CD4-positive, alpha-beta T cell treated with Interleukin-4 for 1 hour (primary cell): ENCODE measurements at places on chromosomes 11 and 22.

GRCh38 chr11:61533401-61533800, 24.9 kb downstream of the LRRC10B start:
- no peak for DNase-seq

DNA sequence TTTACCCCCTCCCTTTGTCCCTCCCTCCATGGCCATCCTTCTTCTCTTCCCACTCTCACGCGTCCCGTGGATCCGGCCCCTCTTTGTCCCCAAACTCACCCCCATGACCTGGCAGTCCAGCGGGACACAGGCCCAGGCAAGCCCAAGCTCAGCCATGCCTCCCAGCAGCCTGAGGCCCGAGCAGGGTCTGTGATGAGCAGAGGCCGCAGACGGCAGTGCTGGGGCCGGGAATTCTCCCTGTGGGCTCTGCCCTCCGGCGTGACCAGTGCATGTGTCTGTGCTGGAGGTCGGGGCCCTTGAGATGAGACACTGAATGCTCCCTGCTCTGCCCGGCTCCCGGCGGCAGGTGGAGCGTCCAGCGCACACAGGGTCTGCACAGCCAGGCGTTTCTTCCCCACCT, 237.9 kb downstream of the BRD1 start:
- DNase-seq, result no peak

DNA sequence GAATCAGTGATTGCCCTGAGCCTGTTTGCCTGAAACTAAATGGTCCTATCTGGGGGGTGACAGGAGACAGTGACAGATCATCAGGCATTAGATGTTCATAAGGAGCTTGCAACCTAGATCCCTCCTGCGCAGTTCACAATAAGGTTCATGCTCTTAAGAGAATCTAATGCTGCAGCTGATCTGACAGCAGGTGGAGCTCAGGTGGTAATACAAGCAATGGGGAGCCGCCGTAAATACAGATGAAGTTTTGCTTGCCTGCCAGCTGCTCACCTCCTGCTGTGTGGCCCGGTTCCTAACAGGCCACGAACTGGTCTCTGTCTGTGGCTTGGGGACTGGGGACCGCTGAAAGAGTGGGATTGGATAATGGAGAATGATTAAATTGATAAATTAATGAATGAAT, 14.0 kb downstream of the NOX4 start:
- DNase-seq, result no peak

- DNase-seq, result no peak
Observed at GRCh38 chr22:20963201-20964052, 3.6 kb upstream of the AIFM3 start.

GRCh38 chr11:11435635-11436034, 82.6 kb upstream of the CSNK2A3 start:
- no peak for DNase-seq

DNA sequence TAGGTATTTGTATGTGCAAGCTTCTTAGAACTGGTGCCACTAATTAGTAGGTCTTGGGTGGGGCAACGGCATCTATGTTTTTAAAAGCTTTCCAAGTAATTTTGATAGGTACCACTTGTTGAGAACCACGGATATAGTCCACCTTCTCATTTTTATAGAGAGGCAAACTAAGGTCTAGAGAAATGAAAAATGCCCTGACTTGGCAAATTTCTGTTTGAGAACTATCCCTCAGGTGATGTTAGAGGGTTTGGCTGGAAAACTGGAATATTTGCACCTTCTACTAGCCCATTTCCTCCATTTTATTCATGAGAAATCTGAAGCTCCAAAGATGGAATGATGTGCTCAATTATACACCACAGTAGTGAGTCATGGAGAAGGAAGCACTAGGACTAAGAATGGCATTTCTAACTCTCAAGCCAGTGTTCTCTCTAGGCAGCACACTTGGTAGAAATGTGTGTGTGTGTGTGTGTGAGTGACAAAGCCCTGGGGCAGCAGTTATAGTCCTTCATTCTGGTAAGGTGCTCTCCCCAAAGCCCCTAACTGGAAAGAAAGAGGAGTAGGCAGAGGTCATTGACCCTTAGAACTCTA, 1.8 kb upstream of the TMEM86A start:
- DNase-seq, result no peak

DNA sequence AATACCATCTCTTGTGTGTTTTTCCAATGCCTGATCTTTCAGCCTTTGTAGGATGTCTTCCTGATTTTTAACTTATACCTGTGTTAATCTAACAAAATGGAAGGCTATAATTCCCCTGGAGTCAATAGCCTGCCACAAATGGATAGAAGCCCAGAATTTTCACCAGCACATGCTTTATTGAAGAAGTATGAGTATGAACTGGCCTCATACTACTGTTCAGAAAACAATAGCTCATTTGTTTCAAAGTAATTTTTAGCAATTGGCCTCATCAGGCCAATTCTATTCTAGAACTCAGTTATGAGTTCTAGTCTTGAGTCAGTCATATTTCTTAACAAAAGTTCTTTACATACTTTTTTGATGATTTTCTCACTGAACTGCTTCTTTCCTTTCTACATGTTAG, 40.6 kb upstream of the SLC37A2 start:
- DNase-seq, result no peak

DNA sequence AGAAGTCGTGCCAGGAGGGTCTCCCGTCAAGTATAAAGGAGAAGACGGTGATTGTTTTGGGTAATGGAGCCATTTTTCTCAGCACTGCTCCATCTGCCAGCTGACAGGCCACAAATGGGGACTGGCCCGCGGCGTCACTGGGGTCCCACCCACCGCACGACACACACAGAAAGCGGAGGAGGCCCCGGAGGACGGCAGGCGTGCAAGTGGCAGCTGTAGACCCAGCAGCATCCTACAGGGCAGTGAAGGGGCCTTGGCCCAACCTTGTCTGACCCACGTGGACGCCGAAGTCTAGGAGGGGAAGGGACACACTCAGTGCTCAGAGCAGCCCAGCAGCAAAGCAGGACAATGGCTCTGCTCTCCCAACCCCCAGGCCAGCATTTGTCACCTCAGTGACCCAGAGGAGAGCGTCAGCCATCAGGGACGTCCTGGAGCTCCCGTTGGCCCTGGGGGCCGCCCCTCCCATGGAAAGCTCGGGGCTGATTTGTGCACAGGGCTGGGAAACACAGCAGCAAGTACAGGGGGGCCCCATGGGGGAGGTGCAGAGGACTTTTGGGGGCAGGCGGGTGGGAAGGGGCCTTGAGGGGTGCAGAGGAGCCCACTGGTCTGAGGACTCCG, 644.4 kb downstream of the BRD1 start:
- no peak for DNase-seq

- DNase-seq, result no peak
Observed at GRCh38 chr11:106957030-106957482, 61.2 kb downstream of the GUCY1A2 start.
